ENCODE measurements at places on chromosomes 5 and 9.

GRCh38 chr5:137856916-137857862 lies 10.5 kb upstream of the MYOT start:
- DNase-seq: no peak

DNA sequence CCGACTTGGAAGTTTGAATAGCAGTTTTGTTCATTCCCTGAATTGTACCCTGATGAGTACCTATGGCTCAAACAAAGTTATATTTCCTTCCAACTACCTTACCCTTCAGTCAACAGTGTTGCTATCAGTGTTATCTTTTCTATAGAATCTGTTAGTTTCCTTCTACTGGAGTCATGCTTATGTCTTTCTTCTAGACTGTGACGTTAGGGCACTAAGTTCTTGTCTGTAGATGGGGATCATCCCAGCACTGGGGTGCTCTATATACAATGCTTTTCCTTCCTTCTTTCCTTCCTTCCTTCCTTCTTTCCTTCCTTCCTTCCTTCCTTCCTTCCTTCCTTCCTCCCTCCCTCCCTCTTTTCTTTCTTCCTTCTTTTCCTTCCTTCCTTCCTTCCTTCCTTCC lies 973.0 kb downstream of the CDH12 start:
- DNase-seq: no peak

DNA sequence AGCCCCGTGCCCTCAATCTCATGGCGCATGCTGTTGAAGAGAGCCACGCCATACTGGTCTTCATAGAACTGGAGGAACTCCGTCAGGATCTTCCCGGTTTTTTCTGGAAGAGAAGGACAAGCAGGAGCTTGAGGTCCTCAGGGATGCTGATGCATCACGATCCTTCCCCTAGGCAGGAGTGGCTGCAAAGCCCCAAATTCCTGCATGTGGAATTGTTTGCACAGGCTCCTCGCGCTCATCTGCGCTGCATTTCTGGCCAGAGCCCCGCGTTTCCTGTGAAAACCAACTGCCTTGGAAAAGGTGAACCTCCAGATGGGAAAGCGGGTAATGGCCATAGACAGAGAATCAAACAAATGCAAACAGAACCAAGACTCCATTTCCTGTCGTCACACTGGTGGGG lies 80.4 kb downstream of the LRSAM1 start:
- no peak for DNase-seq

- DNase-seq: no peak
Observed at GRCh38 chr9:120386390-120387131, 193.4 kb downstream of the CDK5RAP2 start.

GRCh38 chr9:117156771-117157535 lies 257.9 kb downstream of the ASTN2 start:
- DNase-seq: no peak
